NCI-H1105 (cell line): ENCODE measurements at places on chromosomes 3 and 15.
A peak's percentile ranks its signal among the peaks of the same experiment; 100 is the strongest.

DNA sequence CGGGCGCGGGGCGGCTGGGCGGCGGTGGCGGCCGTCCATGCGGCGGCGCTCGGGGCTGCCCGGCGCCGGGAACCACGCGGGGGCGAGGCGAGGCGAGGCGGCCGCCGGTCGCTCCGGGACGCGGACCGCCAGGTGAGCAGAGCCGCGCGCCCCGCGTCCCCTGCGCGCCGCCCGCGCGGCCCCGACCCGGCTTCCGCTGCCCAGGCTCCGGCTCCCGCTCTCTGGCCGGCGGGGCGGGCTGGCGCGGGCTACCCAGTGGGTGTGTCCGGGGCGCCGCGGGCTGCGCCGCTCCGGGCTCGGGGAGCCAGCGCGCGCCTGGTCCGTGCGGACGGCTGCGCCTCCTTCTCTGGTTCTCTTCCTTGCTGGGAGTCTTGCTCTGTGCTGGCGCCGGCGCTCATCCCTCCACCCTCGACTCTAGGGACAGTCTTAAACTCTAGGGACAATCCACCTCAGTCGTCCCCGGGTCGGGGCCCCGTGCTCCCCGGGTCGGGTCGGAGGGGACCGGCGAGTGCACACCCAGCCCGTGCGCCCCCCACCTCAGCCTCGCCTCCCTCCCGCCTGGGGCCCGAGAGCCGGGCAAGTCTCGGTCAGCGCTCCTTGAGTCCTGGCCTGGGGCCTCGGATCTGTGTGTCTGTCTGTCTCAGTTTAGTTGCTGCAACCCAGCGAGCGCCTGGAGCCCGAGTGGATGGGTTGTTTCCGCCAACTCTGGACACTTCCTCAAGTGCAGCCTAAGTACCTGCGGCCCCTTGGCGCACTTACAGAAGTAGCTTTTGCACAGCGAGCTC is 488 bp downstream of the THSD4 start:
- no peak for DNase-seq

- no peak for DNase-seq
Observed at GRCh38 chr3:119245778-119246177, 5.1 kb upstream of the B4GALT4 start.

- peak; percentile 25 for DNase-seq
Observed at GRCh38 chr3:120693439-120694171, 11.6 kb upstream of the HGD start.

DNA sequence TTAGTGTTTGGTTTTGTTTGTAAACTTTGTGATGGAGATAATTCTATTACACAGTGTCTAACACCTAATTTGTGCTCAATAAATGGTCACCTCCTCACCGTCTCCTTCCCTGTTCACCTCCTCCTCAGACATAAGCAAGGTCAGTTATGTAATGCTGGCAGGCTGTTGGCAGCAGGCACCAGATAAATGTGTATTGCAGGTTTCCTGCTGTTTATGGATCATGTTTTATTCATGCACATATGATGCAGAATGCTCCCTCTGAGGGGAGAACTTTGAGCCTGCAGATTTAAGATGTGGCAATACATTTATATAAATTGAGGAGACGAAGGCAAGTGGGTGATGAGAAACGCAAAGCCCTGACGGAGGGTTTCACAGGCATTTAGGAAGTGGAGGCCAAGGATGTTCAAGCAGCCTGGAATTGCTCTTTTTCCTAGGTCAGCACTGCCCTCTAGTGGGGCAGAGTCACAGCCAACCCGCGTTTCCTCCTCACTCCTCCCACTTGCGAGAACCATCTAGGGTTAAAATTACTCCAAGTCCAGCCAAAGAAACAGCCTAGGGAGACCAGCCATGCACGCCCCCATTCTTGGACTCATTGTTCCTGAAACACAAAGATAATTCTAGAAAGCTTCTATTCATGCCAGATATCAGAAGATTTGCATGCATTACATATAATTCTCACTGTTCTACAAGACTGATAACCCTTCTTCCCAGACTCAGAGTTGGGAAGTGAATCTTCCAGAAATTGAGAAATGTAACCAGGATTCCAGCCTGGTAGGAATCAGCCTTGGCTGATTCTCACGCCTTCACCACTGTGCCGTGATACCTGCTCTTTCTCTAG is 228.7 kb downstream of the SLCO3A1 start:
- DNase-seq = peak; percentile 39

DNA sequence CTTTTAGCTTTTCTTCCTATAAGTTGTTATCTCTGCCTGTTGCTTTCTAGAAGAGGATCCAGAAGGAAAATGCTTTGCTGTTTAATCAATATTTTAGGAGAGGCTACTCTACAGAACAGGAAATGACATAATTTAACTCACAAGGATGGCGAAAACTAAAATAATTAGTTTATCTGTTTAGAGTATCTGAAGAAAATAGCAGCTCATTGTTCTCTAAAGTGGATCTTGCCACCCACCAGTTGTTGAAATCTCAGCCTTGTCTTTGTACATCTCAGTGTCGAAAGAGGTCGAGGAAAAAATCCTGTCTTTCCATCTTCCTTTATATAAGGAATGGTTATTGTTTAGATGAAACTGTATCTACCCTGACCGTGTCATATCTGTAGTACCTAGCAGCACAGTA is 126.6 kb downstream of the ZNF609 start:
- DNase-seq = no peak

DNA sequence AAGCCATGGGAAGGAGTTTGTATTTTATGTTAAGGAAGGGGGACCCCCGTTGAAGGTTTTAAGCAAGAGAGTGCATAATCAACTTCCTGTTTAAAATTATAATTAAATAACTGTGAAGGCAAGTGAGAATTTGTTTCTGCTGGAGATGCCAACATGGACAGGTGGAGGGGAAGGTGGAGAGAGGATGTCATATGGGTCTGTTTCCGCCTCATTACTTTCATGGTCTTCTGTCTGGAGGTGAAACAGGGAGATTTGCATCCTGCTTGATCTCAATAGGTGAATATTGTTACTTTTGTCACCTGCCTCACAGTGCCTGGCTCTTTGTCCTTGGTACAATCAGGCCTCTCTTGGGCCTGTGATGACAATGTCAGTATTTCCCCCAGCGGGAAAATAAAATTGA is 300.6 kb upstream of the LMCD1 start:
- no peak for DNase-seq

GRCh38 chr15:33864360-33865075 is 103.8 kb upstream of the CHRM5 start:
- no peak for DNase-seq

DNA sequence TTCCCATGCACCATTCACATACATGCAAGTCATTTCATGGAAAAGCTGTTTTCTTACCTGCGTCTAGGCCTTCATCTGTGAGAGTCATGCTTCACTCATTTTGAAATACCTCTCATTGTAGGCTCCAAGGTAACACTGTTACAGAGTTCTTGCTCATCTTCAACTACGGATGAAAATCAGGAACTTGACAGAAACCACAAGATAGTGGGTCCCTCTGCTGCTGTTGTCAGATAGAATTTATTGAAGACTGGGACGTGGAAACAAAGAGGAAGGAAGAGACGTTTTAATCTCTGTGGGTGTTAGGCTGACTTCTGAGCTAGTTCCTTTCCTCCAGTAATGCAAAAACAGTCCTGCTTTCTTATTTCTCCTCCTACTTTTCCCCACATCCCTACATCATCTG is at the start of gene P2RY14:
Gene P2RY14 (minus strand): TSS at position 313 of the 400 bp plus-strand sequence. CDS start 64,226 bp downstream, outside the sequence.
- DNase-seq = no peak

- no peak for DNase-seq
Observed at GRCh38 chr3:27384191-27384590, 15.0 kb upstream of the NEK10 start.
